ENCODE measurements at places on chromosomes 6 and 20.

DNA sequence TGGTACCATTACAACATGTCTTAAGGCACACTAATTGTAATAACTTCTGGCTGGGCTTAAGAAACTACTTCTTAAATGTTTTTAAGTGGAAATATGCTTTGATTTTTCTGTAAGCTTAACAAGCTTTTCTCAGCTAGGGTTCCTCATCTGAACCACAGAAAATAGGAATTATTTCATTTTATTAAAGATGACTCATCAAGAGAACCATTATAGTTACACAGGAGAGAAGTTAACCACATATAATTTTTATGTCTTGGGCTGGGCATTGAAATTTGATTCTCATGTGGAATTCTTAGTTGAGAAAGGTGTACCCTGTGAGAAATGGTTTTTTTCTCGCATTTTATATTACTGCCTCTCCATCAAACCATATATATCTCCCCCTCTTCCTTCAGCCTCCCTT lies 75.1 kb downstream of the QKI start:
- no peak for DNase-seq

- DNase-seq: no peak
Measured at GRCh38 chr20:7505835-7506221, 434.4 kb downstream of the HAO1 start.

DNA sequence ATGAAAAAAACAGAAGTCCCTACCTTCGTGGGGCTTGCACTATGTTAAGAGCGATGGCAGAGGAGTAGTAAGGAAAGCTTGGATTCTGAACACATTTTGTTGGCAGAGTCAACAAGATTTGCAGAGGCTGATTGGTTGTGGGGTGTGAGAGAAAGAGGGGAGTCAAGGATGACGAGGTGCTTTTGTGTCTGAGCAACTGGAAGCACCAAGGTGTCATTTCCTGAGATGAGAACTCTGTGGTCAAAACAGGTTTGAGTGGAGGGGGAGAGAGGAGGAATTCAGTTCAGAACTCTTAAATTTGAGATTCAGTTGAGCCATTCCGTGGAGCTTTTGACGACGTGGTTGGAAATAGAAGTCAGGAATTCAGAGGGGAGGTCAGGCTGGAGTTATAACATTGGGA lies 3.5 kb downstream of the OCSTAMP start:
- DNase-seq: no peak

GRCh38 chr6:161162722-161163121 lies 111.1 kb downstream of the AGPAT4 start:
- no peak for DNase-seq

DNA sequence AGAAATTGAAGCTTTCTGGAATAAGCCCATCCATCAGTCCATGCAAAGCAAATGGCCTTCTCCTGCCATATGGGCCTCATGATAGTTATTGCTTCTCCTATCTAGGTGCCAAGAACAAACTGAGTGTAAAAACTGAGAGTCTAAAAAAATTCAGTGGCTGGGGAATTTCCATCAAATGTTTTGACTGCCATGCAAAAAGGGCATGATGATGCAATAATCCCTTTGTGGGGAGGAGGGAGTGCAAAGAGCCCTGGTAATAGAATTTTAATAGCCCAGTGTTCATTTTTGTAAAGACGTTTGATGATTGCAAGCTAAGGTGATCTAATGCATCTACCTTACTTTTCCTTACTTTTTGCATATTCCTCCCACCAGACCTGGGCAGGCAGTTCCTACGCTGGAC lies 683.7 kb downstream of the EPM2A start:
- no peak for DNase-seq

- no peak for DNase-seq
Measured at GRCh38 chr6:165969184-165969583, 198.5 kb downstream of the TBXT start.

DNA sequence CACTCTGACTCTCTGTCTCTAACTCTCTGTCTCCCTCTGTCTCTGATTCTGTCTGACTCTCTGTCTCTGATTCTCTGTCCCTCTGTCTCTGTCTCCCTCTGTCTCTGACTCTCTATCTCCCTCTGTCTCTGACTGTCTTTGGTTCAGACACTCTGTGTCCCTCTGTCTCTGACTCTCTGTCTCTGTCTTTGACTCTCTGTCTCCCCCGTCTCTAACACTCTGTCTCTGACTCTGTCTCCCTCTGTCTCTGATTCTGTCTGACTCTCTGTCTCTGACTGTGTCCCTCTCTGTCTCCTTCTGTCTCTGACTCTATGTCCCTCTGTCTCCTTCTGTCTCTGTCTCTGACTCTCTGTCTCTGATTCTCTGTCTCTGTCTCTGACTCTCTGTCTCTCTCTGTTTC lies 21.7 kb upstream of the NOL4L start:
- DNase-seq: no peak

DNA sequence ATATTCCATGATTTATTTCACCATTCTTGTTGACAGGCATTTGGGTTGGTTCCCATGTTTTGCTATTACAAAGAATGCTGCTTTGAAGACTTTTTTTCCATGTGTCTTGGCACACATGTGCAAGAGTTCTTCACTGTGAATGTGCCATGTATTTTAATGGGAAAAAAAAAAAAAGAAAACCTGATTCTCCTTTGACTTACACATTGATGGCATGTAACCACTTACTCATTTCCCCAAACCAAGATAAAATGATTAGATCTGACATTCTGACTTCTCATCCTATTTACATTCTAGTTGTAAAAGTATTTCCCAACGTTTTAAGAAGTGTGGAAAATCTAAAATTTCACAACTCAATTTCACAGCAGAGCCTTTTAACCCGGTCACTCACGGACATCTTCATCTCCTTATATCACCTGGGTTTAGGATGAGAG lies 4.4 kb downstream of the CAP2 start:
- no peak for DNase-seq
